Breast epithelium (tissue), 4 donors: ENCODE measurements at places on chromosomes 6 and 20.

DNA sequence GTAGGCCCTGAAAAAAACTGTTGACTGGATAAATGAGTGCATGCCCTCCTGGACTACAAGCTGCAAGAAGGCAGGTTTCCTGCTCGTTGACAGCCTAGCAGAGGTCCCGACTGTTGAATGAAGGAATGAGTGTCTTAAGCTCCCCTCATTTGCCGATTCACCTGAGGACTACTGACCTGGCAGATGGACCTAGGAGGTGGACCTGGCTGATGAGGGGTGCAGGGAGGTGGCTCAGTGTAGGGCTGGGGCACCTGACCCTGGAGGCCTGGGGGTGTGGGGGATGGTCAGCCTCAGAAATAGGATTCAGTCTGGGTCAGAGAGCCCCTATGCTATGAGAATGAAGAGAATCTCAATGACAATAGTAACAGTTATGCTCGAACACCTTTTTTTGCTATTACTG, 11.6 kb upstream of the TFAP2C start:
- no peak overlapping the region for H3K4me3 ChIP-seq
- no peaks in the 10 kb centered on the region for H3K36me3 ChIP-seq
- H3K27ac ChIP-seq, result no peak overlapping the region
- H3K4me1 ChIP-seq, result no peaks in the 10 kb centered on the region

GRCh38 chr6:25202504-25202903, 76.7 kb upstream of the CARMIL1 start:
- no peaks in the 10 kb centered on the region for H3K27me3 ChIP-seq
- DNase-seq, result no peak
- no peaks in the 10 kb centered on the region for H3K36me3 ChIP-seq
- H3K4me3 ChIP-seq, result no peak overlapping the region
- H3K4me1 ChIP-seq, result no peaks in the 10 kb centered on the region

DNA sequence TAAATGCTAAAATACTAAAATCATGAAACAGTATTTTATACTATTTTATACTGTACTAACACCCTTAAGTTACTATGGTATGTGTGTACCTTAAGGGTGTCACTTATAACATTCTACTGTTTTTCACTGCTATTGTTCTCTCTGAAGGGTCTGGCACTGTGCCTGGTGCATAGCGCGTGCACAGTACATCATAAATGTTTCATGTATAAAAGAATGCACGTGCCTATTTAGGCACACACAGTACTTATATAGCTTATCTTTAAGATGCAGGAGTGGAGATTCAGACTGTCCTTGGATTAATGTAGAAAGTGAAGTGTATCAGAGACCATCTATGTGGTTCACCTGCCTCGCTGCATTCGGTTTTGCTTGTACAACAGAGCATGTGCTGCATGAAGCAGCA, 64.0 kb upstream of the SGK1 start:
- no peaks in the 10 kb centered on the region for H3K27me3 ChIP-seq
- H3K27ac ChIP-seq, result no peak overlapping the region
- no peak overlapping the region for H3K4me3 ChIP-seq
- H3K36me3 ChIP-seq, result no peaks in the 10 kb centered on the region

DNA sequence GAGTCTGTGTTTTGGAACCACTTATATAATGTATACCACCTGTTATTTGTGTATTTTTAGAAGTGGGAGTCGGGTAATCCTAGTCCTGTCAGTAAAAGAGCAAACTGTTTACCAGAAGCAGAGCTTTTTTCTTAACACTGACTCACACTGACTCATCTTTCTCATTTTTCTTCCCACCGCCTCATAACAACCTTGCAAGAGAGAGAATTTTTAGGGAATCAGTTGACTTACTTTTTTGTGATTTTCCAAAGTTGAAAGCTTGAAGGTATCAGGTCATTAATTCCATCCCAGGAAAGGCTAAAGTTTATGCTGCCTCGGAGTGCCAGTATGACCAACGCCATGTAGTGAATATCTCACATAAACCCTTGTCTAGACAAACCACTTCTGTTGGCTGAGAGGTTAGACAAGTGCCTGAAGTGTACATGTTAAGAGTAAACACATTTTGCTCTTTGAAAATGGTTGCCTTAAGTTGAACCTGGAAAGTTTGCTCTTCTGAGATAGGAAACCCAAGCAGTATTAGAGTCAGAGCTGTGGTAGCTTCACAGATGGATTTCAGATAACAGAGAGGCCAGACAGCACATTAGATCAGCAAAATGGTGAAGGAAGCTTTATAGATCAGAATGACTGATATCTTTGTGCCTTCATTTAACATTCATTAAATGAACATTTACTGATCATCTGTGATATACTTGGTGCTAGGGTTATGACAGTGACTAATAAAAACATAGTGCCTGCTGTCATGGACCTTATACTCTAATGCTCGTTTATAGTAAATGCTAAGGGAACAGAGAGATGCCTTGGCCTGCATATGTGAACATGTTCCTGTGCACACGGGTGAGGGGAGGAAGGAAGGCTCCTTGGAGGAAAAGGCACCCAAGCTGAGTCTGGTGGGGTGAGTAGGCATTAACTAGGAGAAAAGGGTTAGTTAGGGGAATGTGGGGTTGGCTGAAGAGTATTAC, 29.1 kb upstream of the PKIG start:
- no peaks in the 10 kb centered on the region for H3K36me3 ChIP-seq
- H3K4me1 ChIP-seq, result no peaks in the 10 kb centered on the region
- no peaks in the 10 kb centered on the region for H3K27me3 ChIP-seq
- DNase-seq, result no peak

DNA sequence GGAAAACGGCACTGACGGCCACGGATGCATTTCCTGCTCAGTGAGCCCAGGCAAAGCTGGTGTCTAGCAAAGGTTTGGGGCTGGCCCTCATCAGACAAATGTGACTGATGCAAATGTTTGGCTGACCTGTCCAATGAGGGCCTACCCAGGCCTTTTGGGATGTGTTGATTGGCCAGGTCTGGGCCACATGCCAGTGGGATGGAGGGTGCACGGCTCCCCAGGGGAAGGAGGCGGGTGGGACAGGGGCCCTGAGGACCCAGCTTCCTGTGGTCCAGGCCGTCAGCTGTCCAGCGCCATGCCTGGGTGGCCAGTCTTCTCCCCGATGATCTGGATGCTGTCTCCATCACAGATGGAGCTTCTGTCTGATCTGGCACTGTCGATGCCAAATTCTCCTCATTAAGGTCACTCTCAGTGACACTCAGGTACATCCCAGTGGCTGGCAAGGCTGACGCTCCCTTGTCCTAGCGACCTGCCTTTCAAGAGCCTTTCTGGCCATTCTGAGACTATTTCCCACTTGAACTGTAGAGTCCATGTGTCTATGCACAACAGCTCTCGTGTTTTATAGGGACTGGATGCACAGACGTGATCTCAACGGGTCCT, 43.0 kb downstream of the NTSR1 start:
- H3K27me3 ChIP-seq, result no peaks in the 10 kb centered on the region
- DNase-seq, result no peak

DNA sequence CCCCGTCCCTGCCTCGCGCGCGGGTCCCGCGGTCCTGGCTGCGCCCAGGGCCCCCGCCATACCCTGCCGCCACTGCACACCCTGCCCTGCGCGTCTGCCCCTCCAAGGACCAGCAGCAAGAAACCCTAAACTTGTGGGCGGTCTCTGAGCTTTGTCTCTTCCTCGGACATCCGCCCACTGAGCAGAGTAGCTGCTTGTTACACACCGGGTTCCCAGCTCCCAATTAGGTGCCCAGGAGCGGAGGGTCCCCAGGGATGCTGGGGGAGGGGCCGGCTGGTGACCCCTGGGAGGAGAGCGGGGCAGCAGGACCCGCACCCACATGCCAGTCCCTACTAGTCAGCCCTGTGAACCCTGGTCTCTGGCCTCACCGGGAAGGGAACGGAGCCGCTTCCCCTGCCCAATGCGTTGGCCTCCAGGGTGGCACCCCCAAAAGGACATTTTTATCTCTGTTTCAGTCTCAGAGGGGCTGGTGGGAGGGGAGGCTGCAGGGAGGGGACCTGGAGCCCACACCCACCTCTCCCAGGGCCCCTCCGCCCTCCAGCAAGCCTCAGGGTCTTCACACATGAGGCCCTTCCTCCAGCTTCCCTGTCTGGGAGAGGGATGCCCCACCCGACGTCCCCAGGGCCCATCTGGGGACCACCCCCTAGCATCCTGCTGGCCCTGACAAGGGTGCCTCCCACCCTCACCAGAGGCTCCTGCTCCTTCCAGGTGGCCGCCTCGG, 10.5 kb downstream of the STMN3 start:
- H3K27me3 ChIP-seq, result no peaks in the 10 kb centered on the region
- H3K36me3 ChIP-seq, result no peaks in the 10 kb centered on the region
- H3K27ac ChIP-seq, result peak overlapping the region; percentile 77
- peak overlapping the region; percentile 66 for H3K4me3 ChIP-seq

DNA sequence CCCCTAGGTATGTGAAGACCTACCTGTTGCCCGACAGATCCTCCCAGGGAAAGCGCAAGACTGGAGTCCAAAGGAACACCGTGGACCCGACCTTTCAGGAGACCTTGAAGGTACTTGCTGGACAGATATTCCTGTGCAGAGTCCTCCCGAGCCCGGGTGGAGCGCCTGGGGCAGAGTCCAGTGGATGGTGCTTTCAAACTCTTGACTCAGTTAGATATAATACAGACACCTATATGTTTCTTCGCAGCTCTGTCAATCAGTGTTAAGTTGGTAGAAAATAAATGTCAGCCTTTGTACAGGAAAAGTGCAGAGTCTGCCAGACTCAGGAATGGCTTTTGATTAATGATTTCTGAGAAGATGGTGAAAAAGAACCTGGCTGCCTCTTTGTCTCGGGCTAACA, 67.2 kb downstream of the EZR start:
- no peak for DNase-seq
- no peaks in the 10 kb centered on the region for H3K4me1 ChIP-seq
- H3K4me3 ChIP-seq, result no peak overlapping the region
- no peaks in the 10 kb centered on the region for H3K36me3 ChIP-seq
- H3K27me3 ChIP-seq, result no peaks in the 10 kb centered on the region

DNA sequence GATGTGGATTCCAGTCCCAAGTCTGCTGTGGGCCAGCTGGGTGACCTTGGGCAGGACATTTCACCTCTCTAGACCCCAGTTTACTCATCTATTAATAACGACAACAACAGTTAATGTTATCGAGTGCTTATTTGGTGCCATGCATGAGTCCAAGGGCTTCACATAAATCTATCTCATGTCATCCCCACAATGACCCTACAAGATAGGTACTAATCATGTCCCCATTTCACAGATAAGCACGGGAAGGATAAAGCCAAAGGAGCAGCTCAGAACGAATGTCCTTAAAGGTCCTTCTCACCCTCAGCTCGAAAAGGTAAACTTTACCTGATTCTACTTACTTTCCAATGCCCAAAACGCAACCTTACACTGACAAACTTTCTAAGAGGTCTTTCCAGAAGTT, 35.7 kb downstream of the TRAM2 start:
- H3K36me3 ChIP-seq, result no peaks in the 10 kb centered on the region
- no peak for DNase-seq
- no peak overlapping the region for H3K4me3 ChIP-seq
- H3K4me1 ChIP-seq, result peaks cover 5% of the 10 kb centered on the region
- H3K27me3 ChIP-seq, result no peaks in the 10 kb centered on the region

DNA sequence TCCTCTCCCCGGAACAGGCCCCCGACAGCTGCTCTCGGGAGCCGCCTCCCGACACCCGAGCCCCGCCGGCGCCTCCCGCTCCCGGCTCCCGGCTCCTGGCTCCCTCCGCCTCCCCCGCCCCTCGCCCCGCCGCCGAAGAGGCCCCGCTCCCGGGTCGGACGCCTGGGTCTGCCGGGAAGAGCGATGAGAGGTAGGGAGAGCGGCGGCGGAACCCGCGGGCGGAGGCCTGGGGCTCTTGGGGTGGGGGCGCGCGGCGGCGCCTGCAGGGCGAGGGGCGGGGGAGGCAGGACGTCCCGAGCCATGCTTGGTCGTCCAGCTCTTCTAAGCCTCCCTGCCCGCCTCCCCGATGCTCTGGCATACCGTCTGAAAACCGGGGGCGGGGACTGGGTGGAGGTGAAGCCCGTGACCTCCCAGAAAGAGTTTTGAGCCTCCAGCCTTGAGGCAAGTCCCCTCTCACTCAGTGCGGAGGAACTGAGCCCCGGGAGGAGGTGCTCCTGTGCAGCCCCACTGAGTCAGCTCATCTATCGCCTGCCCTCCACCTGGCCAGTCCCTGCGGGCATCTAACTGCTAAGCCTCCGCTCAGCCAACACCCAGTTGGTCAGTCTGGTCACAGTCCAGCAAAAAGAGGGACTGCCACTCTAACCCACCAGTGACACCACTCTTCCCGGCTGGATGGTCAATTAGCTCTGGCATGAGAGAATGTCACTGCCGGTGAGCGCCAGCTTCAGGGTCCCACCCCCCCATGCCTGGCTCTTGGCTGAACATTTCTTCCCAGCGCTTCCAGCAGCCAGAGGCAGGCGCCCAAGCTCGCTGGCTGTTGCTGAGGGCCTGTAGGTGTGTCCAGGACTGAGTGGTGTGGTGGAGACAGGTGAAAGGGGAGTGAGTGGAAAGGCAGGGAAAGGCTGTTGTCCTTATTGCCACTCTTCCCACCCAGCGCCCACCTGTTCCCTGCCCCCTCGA, 482 bp downstream of the DDR1 start:
- peak; percentile 72 for DNase-seq
- peak overlapping the region; percentile 98 for H3K27ac ChIP-seq
- no peaks in the 10 kb centered on the region for H3K27me3 ChIP-seq
- no peaks in the 10 kb centered on the region for H3K36me3 ChIP-seq
- H3K4me3 ChIP-seq, result peak overlapping the region; percentile 93

DNA sequence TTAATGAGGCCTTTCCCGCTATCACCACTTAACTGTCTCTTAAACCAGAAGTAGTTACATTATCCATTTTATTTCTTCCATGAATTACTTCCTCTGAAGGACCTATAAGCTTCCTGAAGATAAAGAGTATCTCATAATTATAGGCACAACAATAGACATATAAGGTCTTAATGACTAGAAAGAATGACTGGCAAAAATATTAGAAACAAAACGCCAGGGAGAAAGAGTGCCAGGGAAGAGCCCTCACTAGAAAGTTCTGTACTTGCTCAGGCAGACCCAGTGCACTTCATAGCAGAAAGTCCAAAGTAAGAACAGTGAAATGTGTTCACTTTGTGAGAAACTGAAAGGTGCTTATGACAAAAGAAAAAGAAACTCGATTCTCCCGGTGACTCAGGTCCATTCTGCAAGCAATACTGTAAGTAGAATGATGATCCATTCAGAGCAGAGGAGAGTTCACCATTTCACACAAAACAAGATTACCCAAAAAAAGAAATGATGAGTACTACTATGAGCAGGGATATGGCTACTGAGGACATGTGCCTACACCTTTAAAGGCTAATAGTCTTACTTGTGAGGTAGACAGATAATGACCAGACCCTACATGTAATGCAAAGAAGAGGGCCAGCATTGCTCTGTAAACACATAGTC, 5.5 kb downstream of the ZNF334 start:
- H3K27ac ChIP-seq, result no peak overlapping the region
- H3K4me1 ChIP-seq, result no peaks in the 10 kb centered on the region
- no peak overlapping the region for H3K4me3 ChIP-seq
- DNase-seq, result no peak
